ENCODE measurements at places on chromosomes 7 and 10. TPM values are rescaled to one million over a fixed set of nuclear protein-coding genes. Genes with fewer than 3 reads are reported as not detected.
A peak's percentile ranks its signal among the peaks of the same experiment; 100 is the strongest.

- peaks cover 30% of the 10 kb centered on the region for H3K36me3 ChIP-seq
- H3K27me3 ChIP-seq, result no peaks in the 10 kb centered on the region
- DNase-seq, result no peak
- H3K27ac ChIP-seq, result no peak overlapping the region
These were observed 14.8 kb downstream of the ZSCAN25 start for GRCh38 chr7:99631295-99632109.

DNA sequence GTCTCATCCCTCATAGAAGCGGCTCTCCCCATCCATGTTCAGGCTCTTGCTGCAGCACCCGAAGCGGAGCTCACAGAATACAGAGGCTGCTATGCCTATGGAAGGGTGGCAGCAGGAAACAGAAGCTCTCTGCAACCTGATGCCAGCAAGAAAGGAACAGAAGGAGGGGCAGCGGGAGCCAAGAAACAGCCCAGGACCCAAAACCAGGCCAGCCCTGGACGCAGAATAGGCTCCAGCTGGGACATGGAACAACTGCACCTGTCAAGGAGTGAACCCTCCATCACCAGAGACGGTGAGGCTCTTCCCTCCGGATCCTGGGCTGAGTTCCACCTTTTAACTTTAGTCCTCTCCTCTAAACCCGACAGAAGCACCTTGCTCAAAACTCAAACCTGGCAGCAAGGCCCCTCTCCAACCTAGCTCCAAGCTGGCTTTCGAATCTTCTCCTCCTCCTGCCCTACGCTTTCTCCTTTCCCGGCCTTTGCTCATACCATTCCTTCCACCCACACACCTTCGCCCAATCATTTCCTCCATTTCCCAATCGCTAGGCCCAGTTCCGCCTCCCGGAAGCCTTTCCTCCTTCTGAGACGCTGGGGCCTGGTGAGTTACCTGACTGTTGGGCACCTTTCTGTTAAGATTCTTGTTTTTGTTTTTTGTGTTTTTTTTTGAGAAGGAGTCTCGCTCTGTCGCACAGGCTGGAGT, 122.8 kb upstream of the ZNF92 start:
- peak overlapping the region; percentile 83 for H3K4me3 ChIP-seq
- no peak overlapping the region for H3K27ac ChIP-seq
- no peak for DNase-seq
- no peaks in the 10 kb centered on the region for H3K36me3 ChIP-seq

- H3K36me3 ChIP-seq, result peaks cover 3% of the 10 kb centered on the region
- H3K27ac ChIP-seq, result no peak overlapping the region
- no peak overlapping the region for H3K4me3 ChIP-seq
- H3K27me3 ChIP-seq, result no peaks in the 10 kb centered on the region
These were observed 170.2 kb downstream of the AKR1D1 start for GRCh38 chr7:138246428-138246827.

- H3K27me3 ChIP-seq, result no peaks in the 10 kb centered on the region
- H3K4me3 ChIP-seq, result no peak overlapping the region
- peak overlapping the region; percentile 53 for H3K27ac ChIP-seq
- no peak for DNase-seq
These were observed 41.3 kb downstream of the EGFR start for GRCh38 chr7:55060085-55060484.

GRCh38 chr7:27199849-27200760, at the start of gene HOXA13:
TSS of gene HOXA13 (minus strand) at chr7:27200091. CDS start at chr7:27200077, 14 bp downstream.
- H3K4me1 ChIP-seq, result peaks cover 36% of the 10 kb centered on the region
- H3K36me3 ChIP-seq, result peaks cover 4% of the 10 kb centered on the region
- peaks cover 86% of the 10 kb centered on the region for H3K27me3 ChIP-seq
- DNase-seq, result peak; percentile 75
- peak within 1 kb of the TSS; percentile 83 for H3K4me3 ChIP-seq

- no peak within 1 kb of the TSS for H3K27ac ChIP-seq
- H3K4me1 ChIP-seq, result peaks cover 7% of the 10 kb centered on the region
- H3K27me3 ChIP-seq, result peaks cover 84% of the 10 kb centered on the region
- no peak for DNase-seq
- no peaks in the 10 kb centered on the region for H3K36me3 ChIP-seq
These were observed at the start of gene CHN2 for GRCh38 chr7:29194594-29195427. TSS of gene CHN2 (plus strand) at chr7:29194775.

- H3K4me3 ChIP-seq, result no peak overlapping the region
- H3K4me1 ChIP-seq, result no peaks in the 10 kb centered on the region
- no peaks in the 10 kb centered on the region for H3K27me3 ChIP-seq
- H3K36me3 ChIP-seq, result no peaks in the 10 kb centered on the region
- no peak for DNase-seq
These were observed 333.5 kb downstream of the GPR158 start for GRCh38 chr10:25508112-25508815.

DNA sequence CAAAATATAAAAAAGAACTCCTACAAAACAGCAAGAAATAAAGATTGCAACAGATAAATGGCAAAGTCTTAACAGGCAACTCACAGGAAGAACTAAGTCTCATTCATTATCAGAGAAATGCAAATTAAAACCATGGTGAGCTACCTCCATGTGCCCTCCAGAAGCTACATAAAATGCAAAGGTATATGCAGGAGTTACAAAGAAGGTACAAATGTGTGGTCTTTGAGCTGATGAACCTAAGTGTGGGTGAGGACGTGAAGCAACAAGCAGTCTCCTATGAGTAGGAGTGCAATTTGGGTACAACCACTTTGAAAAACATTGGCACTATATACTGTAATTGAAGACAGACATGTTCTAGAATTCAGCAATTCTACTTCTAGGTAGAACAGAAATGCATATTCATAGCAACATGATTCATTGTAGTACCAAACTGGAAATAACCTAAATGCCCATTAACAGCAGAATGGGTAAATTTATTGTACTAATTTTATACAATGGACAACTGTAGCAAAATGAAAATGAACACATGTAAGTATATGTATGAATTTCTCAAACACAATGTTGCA, 61.6 kb upstream of the KCNMA1 start:
- H3K27me3 ChIP-seq, result no peaks in the 10 kb centered on the region
- no peak overlapping the region for H3K27ac ChIP-seq
- no peaks in the 10 kb centered on the region for H3K36me3 ChIP-seq
- H3K4me1 ChIP-seq, result peaks cover 8% of the 10 kb centered on the region

DNA sequence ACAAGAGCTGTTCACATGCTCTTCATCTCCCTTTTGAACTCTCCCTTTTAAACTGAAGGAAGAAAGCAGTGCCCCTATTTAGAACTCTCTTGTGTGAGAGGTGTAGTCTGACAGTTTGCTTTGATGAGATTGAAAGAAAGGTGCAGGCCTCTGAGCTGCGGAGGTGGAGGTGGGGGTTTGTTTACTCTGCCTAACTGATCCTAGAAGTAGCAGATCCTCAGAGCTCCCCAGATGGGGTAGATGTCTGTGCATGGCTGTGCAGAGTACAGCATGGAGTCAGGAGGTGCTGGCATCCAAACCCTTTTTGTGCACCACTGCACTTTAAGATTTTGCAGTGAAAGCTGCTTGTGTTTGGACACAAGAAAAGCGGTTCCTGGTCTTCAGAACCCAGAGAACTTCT, 58.3 kb downstream of the MINDY4 start:
- H3K27me3 ChIP-seq, result no peaks in the 10 kb centered on the region
- DNase-seq, result peak; percentile 30
- no peak overlapping the region for H3K4me3 ChIP-seq
- H3K36me3 ChIP-seq, result peaks cover 6% of the 10 kb centered on the region

- H3K27me3 ChIP-seq, result no peaks in the 10 kb centered on the region
- H3K36me3 ChIP-seq, result no peaks in the 10 kb centered on the region
- no peaks in the 10 kb centered on the region for H3K4me1 ChIP-seq
These were observed 492.9 kb downstream of the PTPRN2 start for GRCh38 chr7:158094671-158095226.

DNA sequence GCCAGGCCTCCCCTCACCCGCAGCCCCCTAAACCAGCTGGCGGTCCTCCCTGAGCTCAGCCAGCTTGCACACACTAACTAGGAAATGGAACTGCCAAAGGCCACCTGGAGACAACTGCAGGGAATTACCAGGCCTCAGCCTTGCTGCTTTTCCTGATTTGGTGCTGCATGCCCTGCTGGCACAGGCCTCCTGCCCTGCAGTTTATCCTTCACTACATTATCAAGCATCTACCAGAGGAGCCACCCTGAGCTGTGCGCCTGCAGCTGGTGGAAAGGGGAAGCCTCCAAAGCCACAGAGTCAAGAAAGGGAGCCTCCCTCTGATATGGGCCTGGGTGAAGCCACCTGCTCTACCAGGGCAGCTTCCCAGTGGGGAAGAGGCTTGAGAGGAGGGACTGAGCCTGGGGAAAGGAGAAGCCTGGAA, 139.8 kb downstream of the GRID1 start:
- H3K36me3 ChIP-seq, result no peaks in the 10 kb centered on the region
- no peak overlapping the region for H3K4me3 ChIP-seq
- no peak overlapping the region for H3K27ac ChIP-seq
- no peaks in the 10 kb centered on the region for H3K27me3 ChIP-seq
- H3K4me1 ChIP-seq, result no peaks in the 10 kb centered on the region

DNA sequence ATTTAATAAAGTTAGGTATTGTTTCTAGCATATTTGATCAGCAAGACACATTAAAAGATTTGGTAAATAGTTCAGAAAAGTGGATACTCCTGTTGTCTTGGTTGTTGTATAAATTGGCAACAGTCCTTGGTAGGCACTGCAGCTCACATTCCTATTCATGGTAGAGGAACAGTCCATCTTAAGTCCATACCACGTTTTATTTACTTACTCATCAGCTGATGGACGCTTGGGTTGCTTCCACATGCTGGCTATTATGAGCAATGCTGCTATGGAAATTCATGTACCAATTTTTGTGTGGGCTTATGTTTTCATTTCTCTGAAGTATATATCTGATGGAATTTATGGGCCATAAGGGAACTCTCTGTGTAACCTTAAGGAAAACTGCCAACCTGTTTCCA, 43.3 kb downstream of the C10orf120 start:
- no peak overlapping the region for H3K4me3 ChIP-seq
- no peak overlapping the region for H3K27ac ChIP-seq
- H3K36me3 ChIP-seq, result no peaks in the 10 kb centered on the region
- no peaks in the 10 kb centered on the region for H3K4me1 ChIP-seq

DNA sequence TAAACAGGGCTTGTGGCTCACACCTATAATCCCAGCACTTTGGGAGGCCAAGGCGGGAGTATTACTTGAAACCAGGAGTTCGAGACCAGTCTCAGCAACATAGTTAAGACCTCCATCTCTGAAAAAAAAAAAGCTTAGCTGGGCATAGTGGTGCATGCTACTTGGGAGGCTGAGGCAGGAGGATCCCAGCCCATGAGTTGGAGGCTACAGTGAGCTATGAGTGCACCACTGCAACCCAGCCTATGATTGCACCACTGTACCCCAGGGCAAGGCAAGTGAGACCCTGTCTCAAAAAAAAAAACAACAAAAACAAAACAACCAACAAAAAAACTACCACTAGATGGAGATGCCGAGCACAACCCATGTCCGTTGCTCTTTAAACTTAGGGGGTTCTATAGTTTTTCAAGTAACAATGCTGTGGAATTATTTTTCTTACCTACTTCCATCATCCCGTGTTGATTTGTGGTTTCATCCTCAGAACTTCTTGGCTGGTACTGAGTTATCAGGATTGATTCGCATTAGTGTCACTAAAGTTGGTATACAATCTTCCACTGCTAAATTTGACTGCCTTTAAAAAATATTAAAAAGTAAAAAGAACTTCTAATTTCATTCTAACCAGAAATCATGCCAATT, 12.2 kb upstream of the REPIN1 start:
- H3K27me3 ChIP-seq, result peaks cover 8% of the 10 kb centered on the region
- DNase-seq, result no peak
- no peak overlapping the region for H3K27ac ChIP-seq
- peaks cover 2% of the 10 kb centered on the region for H3K4me1 ChIP-seq
- H3K36me3 ChIP-seq, result no peaks in the 10 kb centered on the region

DNA sequence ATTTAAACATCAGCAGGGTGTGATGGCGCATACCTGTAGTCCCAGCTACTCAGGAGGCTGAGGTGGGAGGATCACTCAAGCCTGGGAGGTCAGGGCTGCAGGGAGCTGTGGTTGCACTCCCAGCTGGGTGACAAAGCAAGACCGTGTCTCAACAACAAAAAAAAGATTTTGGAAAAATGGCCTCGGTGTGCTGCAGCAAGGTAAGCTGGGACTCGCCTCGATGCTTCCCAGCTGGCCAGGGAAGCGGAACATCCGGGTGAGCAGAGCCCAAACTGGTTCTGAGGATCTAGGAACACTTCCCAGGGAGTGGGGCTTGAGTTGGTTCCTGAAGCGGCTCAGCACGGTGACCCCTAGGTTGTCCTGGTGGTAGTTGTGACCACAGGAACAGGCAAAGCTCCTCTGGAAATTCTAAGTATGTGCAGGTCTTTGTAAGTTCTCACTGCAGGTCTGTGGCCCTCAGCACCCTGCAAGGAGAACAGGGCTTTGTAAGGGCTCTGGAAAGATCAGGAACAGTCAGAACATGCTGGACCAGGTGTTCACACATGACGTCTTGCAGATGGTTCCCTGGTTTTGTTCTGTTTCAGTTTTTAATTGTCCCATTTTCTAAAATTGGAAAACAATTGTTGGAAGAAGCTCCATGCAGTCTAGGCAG, 38.6 kb upstream of the ZMIZ2 start:
- DNase-seq, result no peak
- H3K4me3 ChIP-seq, result no peak overlapping the region
- peaks cover 21% of the 10 kb centered on the region for H3K36me3 ChIP-seq
- H3K27ac ChIP-seq, result no peak overlapping the region
- no peaks in the 10 kb centered on the region for H3K4me1 ChIP-seq
- H3K27me3 ChIP-seq, result no peaks in the 10 kb centered on the region

GRCh38 chr10:79381804-79382221, 34.5 kb downstream of the PPIF start:
- peak overlapping the region; percentile 90 for H3K27ac ChIP-seq
- H3K27me3 ChIP-seq, result no peaks in the 10 kb centered on the region
- peaks cover 47% of the 10 kb centered on the region for H3K4me1 ChIP-seq
- H3K36me3 ChIP-seq, result peaks cover 6% of the 10 kb centered on the region
- DNase-seq, result peak; percentile 87
- peak overlapping the region; percentile 46 for H3K4me3 ChIP-seq

GRCh38 chr10:5658871-5659618, 7.3 kb downstream of the ASB13 start:
- H3K4me1 ChIP-seq, result no peaks in the 10 kb centered on the region
- no peak for DNase-seq
- no peaks in the 10 kb centered on the region for H3K27me3 ChIP-seq
- H3K36me3 ChIP-seq, result peaks cover 2% of the 10 kb centered on the region
- H3K4me3 ChIP-seq, result no peak overlapping the region
- H3K27ac ChIP-seq, result no peak overlapping the region

GRCh38 chr10:47073967-47074366, 162.7 kb downstream of the PTPN20 start:
- no peak overlapping the region for H3K4me3 ChIP-seq
- H3K27ac ChIP-seq, result no peak overlapping the region
- DNase-seq, result no peak
- no peaks in the 10 kb centered on the region for H3K4me1 ChIP-seq

DNA sequence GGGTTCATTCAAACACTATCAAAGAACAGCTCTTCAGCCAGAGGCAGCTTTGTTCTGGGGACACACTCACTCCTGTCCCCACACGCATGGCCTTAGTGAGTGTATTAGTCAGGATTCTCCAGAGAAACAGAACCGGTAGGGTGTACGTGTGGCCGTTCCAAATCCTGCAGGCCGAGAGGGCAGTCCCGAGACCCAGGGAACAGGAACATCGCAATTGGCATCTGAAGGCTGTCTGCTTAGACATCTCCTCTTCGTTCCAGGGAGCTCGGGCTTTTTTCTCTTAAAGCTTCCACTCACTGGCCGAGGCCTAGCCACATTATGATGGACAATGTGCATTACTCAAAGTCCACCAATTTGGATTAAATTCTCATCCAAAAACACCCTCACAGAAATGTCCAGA, 523.3 kb downstream of the GLRX3 start:
- no peak overlapping the region for H3K27ac ChIP-seq
- H3K4me3 ChIP-seq, result no peak overlapping the region
- peak; percentile 54 for DNase-seq

SLC16A12 gene
- total RNA-seq, result 8.4 TPM

LAMB1 gene
- total RNA-seq, result 1,014 TPM

NANOS1 gene
- total RNA-seq, result 9.1 TPM

MBLAC1 gene
- total RNA-seq, result 2.3 TPM

RASSF4 gene
- 11.8 TPM for total RNA-seq

SPDYE3 gene
- total RNA-seq, result not detected

OR9A2 gene
- total RNA-seq, result not detected

BPGM gene
- 13.3 TPM for total RNA-seq

Measured in osteocyte (in vitro differentiated cells).